NCI-H345 (cell line): ENCODE measurements at places on chromosomes 11 and 22.
A peak's percentile ranks its signal among the peaks of the same experiment; 100 is the strongest.

GRCh38 chr11:18259259-18259658 lies 6.8 kb upstream of the SAA1 start:
- no peak for DNase-seq

DNA sequence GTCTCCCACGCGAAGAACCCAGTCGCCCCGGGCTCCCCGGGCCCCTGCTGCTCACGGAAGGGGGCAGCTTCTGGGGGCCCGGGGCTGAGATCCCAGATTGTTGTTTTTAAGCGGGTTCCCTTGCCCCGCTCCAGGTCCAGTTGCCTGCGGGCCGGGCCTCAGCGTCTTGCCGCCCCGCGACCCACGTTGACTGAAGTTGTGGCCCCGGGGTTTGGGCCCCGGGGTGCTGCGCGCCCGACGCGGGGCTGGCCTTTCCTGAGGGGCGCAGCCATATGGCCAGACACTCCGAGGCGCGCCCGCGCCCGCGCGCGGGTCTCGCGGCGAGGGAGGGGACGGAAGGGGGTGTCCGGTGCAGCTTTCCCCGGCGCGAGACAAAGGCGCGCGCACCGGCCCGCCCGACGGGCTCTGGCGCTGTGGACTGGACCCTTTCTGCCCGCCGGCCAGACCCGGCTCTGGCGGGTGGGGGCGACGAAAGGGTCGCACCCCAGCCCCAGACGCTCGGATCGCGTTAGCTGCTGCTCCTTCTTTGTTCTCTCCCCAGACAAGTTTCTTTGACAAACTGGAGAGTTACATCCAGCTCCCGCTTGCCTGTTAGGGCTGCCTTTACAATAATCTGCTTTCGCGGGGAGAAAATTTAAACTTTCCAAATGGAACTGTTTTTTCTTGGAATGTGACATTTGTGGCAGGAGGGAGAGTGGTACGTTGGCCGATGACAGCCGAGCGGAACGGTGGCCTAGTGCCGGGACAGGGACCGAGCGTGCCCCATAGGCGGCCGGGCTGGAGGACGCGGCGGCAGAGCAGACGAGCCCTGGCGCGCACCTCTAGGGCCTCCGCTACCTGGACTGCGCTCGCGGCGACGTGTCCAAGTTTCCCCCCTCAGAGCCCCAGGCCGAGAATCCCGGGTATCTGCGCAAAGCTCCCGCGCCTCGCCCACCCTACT lies 716 bp downstream of the AMOTL1 start:
- peak; percentile 44 for DNase-seq

- no peak for DNase-seq
Measured at GRCh38 chr11:90330632-90331031, 107.8 kb upstream of the CHORDC1 start.

GRCh38 chr11:90774727-90775566 lies 552.1 kb upstream of the CHORDC1 start:
- DNase-seq = no peak

- DNase-seq = no peak
Measured at GRCh38 chr22:46041642-46042041, 64.7 kb upstream of the WNT7B start.

GRCh38 chr11:43327987-43328386 lies 16.2 kb downstream of the API5 start:
- peak; percentile 3 for DNase-seq

DNA sequence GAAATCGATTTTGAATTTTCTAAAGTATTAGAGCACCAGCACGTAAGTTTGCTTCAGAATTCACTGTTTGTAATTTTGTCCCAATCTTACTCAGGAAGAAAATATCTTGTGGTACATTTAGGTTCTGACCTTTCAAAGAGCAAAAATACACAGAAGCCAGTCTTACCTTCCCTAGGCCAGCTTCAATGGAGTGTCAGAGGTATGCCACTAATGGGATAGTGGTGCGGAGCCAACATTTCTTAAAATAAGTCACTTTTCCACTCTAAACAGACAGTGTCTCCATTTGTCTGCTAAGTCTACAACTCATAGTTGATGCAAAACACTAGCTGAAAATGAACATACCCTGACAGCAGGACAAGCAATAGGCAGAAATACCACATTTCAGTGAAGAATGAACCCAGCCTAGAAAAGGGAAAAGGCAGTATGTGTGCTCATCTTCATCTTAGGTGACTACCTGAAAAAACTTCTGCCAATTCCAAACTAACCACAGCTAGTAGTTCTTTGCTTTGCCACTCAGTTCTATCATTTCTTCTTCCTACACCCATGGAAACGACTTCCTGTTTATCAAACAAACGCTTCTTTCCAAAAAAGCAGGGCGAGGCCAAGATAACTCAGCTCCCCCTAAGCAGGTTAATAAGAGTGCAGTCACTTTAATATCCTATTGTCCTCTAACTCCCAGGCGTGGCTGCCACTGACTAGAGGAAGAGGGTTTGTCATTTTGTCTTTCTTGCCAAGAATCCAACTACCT lies 94.0 kb upstream of the APOA1 start:
- DNase-seq = no peak

- no peak for DNase-seq
Measured at GRCh38 chr22:19849835-19850762, 4.6 kb downstream of the GNB1L start.

- DNase-seq = no peak
Measured at GRCh38 chr22:39905687-39906086, 4.8 kb downstream of the GRAP2 start.

- no peak for DNase-seq
Measured at GRCh38 chr22:47049078-47049624, 286.7 kb downstream of the TBC1D22A start.

GRCh38 chr22:37638391-37639069 lies 939 bp upstream of the SH3BP1 start:
- no peak for DNase-seq

DNA sequence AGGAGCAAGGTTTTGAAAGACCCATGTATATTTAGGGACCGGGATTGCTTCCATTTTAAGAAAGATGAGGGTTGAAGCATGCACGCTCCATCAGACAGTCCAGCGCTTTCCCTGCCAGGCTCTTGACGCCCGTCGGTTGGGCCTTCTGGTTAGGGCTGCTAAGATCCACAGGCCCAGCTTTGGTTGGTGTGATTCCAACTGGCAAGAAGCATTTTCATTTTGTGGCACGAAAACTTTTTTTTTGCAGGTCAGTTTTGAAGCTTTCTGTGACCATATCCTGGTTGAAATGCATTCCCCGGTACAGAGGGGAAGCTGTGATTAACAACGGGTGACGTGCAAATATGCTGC lies 34.3 kb upstream of the MPPED1 start:
- no peak for DNase-seq

DNA sequence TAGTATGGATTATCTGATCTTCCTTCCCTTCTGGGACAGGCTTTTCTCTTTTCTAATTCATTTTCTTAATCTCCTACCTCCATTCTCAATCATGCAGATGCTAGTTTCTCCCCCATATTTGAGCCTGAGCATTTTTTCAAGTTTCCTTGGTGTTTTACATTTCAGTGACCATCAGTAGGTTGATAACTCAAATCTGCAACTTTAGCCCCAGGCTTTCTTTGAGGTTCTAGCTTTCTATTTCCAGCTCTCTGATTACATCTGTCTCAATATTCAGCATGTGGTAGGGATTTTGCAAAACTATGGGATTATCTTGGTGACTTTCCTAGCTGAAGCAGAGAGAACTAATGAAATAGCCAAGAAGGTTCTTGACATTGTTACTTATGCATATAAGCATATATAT lies 67.8 kb downstream of the ARHGEF12 start:
- DNase-seq = no peak

DNA sequence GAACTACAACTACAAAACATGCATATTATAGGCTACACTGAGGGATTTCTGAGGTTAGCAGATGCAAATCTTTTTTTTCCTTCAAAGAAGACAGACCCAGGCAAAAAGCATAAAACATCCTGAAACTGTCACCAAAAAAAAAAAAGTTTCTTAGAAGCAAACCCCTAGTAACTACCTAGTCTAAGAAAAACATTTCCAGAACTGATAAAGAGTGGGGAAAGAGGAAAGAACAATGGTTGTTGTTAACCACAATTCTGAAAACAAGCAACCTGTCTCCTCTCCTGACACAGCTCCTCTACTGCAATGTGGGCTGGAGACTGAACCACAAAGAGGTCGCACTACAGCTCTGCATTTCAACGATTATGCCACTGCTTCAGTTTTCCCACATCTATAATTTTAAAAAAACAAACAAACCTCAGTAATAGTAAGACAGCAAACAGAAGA lies 15.0 kb downstream of the DENND5A start:
- DNase-seq = no peak

GRCh38 chr11:101083335-101083734 lies 46.3 kb downstream of the PGR start:
- no peak for DNase-seq

DNA sequence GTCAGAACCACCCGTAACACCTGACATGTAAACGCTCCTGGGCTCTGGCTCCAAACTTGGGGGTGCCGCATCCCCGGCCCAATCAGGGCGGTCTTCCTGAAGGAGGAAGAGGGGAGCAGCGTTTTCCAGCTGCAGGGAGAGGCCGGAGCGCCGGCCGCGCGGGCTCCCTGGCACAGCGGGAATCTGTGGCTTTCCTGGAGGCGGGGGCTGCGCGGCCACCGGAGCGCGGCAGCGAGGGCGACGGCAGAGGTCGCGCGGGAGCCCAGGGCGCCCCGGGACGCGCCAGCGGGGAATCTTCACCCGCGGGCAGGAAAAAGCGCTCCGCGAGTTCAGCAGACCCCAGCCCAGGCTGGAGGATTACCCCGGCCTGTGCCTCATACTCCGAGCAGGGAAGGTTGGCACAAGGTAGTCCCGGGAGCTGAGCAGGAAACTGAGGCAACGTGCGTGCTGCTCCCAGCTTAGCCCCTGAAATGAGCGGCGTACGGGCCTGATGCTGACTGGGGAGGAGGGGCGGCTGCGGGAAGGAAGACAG lies 600 bp upstream of the ESAM start:
- peak; percentile 36 for DNase-seq

DNA sequence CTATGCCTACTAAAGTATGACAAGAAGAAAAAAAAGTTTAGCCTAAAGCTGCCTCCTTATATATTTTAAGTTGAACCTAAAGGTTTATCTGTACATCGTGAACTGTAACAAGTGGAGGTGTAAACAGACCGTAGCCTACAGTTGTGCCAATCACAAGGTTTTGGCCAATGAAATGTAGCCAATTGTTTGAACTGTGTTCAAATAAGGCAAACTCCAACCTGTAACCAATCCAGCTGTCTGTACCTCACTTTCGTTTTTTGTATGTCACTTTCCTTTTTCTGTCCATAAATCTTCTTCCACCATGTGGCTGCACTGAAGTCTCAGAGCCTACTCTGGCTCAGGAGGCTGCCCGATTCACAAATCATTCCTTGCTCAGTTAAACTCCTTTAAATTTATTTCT lies 6.8 kb upstream of the EI24 start:
- DNase-seq = no peak

GRCh38 chr11:83449338-83449913 lies 163.3 kb upstream of the CCDC90B start:
- DNase-seq = no peak

GRCh38 chr11:819129-819931 lies 616 bp downstream of the PNPLA2 start:
- peak; percentile 92 for DNase-seq

DNA sequence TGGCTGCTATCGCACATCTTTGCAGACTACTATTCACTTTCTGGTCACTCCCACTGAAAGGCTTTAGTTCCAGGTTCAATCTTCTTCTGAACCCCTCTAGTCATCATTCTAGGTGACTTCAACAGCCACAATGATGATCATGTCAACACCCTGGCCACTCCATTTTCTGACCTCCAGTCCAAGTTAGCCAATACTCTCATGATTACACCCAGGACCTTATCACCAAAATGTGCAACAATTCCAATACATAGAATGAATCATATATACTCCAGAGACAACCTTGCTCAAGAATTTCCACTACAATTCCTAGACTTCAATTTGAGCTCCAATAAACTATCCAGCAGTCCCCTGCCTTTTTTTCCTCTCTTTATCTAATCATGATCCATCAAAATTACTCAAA lies 70.7 kb downstream of the PAK1 start:
- no peak for DNase-seq

GRCh38 chr11:113906038-113906437 lies 1.4 kb downstream of the HTR3B start:
- DNase-seq = peak; percentile 15

DNA sequence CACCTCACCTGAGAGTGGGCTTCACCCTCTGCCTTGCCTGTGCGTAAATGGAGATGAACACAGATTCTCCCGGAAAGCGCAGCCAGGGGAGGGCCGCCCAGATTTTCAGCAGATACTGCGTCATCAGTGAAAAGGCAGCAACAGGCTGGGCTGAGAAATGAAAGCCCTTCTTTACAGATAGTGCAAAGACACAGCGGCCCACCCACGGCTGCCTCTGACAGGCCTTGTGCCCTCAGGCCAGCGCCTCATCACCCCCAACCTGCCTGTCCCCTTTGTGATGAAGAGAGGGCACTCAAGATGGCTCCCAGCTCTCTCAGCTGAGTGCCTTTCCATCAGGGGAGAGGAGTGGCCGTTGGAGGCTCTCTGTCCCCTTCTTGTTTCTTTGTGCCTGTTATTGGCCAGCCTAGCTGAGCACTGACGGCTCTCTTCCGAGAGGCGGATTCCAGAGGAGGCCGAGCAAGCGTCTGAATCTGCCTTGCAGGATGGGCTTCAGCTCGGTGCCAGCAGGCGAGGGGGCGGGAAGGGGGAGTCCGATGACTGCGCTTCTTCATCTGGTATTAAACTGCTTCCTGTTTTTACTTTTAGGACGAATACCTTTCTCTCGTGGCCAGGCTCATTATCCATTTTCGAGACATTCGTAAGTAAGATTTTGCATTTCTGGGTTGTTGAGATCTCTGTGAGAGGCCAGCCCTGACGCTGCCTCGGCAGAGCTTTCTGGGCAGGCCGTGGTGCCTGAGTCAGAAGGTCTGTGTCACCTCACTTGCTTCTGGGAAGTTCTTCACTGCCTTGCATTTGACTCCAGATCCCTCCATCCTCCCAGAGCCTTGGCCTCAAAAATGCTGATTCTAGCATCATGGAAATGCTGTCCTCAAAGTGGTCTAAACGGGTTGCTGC lies 43.7 kb downstream of the MED15 start:
- DNase-seq = no peak

- no peak for DNase-seq
Measured at GRCh38 chr11:86115542-86116385, 46.9 kb upstream of the PICALM start.

- no peak for DNase-seq
Measured at GRCh38 chr11:102853956-102854355, 10.5 kb upstream of the MMP3 start.

DNA sequence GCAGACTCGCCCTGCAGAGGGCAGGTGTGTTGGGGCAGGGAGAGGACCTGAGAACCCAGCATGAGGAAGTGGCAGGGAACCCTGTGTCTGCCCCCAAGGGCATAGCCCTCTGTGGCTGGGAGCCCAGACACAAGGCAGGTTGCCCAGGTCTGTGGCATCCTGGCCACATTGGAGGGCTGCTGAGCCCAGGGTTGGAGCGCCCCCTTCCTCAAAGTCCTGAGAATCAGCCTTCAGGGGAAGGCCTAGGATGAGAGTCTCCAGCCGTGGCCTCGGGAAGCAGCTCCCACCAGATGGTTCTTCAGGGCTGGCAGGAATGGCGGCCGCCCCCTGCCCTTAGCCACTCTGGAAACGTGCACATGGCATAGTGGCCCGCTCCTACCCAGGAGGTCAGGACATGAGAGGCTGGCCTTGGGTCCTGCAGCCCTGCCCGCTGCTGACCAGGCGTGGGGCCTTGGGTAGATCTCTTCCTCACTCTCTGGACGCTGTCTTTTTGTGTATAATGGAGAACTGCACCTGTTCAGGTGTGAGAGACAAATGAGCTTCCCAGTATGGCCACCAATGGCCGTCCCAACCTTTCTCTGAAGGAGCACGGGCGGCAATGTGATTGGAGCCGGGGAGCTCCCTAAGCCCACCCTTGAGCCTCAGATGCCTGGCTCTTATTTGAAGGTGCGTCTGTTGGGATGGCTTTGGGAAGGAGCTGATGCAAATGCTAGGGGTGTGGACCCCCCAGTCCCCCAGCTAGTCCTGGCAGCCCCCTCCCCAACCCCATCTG lies 4.6 kb upstream of the CDC42BPG start:
- no peak for DNase-seq
